Activated CD4-positive, alpha-beta T cell treated with anti-CD3 and anti-CD28 coated beads, Interleukin-2, amount 10 ng/mL, durations not matched to agents 7 days and 5 days (primary cell): ENCODE measurements at places on chromosomes 11 and 22.
A peak's percentile ranks its signal among the peaks of the same experiment; 100 is the strongest.

- peak; percentile 55 for DNase-seq
Measured at GRCh38 chr11:61828629-61829407, 718 bp downstream of the FADS2 start.

DNA sequence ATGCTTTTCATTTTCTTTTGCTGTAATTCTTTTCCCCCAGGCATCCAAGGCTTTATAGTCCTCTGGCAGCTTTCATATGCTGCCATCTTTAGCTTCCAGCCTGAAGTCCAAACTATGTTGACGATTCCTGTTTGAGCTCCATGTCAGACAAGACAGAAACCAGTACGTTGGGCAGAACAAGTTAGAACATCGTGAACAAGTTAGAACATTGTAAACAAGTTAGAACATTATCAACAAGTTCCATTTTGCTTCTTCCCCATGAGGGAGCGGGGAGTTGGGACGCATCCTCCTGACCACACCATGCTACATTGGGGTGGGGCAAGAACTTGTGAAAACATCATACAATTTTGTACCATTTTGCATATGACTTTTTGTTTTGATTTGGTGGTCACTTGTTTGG, 23.9 kb downstream of the GLB1L2 start:
- no peak for DNase-seq

DNA sequence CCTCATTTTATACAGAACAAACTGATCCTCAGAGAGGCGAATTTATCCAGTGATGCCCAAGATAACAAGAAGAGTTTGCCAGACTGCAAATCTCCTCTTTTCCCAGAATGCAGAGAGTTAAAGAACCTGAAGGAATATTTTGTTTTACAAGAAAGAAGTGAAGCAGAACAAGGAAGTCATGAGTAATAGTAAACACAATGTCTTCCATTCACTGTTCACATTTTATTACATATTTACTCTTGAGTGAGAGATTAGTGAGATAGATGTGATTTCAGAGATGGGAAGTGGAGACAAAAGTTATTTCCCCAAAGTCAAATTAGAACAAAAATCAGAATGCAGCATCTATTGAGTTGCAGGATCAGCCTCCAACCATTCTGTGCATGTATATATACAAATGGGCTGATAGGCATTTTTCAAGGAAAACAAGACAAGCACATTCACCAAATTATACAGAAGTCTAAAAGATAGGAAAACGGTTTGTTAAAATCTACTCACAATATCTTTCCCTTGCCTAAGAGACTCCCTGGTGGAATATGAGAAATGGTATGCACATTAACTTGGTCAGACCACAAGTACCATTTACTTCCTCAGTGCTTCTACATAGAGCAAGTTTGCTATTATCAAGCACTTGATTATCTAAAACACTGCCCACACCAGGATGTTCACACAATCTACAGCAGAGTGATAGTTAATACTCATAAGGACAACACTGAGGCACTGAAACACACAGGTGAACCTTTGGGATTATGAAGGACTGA, 12.0 kb downstream of the GUCY1A2 start:
- DNase-seq, result no peak

GRCh38 chr11:72418834-72419560, 15.3 kb downstream of the CLPB start:
- DNase-seq, result no peak

DNA sequence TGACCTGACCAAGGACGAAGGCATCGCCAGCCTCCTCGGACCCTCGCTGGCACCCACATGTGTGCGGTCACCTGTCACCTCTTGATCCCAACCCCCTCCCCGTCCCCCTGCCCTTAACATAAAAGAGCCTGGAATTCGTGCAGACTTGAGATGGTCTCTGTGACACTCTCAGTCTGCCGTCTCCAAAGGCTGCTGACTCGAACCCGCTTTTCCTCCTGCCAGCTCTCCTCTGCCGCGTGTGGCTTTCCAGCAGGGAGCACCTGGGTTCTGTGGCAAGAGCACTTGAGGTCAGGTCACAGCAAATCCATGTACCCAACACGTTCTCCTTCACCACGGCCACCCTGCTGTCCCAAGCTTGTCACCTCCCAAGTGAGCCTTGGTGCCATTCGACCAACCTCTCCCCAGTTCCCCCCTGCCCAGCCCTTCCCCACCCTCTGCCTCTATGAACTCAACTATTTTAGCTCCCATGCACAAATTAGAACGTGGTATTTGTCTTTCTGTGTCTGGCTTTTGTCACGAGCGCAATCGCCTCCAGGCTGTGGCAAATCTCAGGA, 207.6 kb downstream of the BRD1 start:
- DNase-seq, result no peak

- DNase-seq, result no peak
Measured at GRCh38 chr11:32858731-32859130, 29.0 kb downstream of the PRRG4 start.

DNA sequence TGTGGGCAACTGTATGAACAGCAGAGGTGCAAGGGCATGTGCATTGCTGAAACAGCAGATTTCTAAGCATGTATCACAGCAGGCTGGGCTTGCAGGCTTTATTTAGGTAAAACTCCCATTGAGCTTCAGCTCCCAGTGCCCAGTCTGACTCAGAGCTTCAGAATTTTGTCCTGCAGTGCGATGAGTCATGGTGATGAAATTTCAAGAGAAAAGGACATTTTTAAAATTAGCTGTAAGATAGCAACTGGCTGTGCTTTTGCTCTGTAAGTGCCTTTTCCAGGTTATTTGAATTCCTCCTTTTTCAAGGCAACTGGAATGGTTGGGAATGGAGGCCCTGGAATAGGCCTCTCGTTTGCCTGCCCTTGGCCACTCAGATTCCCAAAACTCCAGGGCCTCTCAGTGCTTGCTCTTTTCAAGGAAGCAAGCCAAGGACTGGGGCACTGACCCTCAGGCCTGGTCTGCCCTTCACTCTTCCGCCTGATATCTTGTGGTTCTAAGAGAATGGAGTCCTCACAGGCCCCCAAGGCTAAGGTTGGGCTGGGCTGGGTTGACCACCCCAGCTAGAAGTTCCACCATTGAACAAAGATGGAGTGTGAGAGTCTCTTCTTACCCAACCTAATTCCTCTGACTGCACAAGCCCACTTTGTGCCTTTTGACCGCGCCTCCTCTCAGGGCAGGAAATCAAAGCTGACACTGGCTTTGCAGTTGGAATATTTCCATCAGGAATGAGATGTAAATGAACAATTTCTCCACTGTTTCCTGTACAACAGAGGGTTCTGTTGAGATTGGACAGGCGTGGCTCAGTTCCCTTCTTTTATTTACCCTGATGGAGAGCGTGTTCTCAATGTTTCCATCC, 59.5 kb upstream of the PRSS23 start:
- no peak for DNase-seq

- DNase-seq, result no peak
Measured at GRCh38 chr11:50298182-50298988, 265.7 kb downstream of the OR4C45 start.

DNA sequence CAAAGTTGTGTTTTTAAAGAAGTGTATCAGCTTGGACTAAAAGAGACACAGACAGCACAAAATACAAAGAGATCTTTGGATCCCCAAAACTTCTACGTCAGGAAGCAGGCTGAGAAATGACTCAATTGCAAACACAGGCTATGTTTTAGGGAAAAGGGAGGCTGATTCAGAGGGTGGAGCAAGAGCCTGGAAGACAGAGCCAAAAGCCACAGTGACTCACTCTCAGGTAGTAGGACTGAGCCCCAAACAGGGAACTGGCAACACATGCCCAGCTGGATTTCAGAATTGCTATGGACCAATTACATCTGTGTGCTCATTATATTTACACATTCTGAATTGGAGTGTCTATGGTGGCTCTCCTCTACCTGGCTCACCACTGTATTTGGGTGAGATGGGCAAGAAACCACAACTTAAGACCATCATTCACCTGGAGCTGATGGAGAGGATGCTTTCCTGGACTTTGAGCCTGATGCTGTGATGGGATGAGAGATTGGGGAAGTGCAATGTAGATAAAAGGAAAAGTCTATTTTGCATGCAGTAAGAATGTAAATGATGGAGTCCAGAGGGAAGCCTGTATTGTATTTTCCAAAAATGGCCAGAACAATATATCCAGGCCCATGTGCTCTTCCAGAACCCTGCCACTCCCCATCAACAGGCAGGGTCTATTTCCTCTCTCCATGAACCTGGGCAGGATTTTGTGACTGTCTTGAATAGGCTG, 20.8 kb upstream of the LINC01488 start:
- DNase-seq, result no peak
